ENCODE measurements at places on chromosomes 4 and X. TPM values are rescaled to one million over a fixed set of nuclear protein-coding genes. Genes with fewer than 3 reads are reported as not detected.
A peak's percentile ranks its signal among the peaks of the same experiment; 100 is the strongest.

NDST3 gene
- total RNA-seq, result not detected

USP26 gene
- total RNA-seq, result not detected

MMRN1 gene
- total RNA-seq, result 12.5 TPM

SHISA3 gene
- total RNA-seq, result 6.8 TPM

SULT1B1 gene
- total RNA-seq, result 0.99 TPM

SLC10A3 gene
- 18.4 TPM for total RNA-seq

DNA sequence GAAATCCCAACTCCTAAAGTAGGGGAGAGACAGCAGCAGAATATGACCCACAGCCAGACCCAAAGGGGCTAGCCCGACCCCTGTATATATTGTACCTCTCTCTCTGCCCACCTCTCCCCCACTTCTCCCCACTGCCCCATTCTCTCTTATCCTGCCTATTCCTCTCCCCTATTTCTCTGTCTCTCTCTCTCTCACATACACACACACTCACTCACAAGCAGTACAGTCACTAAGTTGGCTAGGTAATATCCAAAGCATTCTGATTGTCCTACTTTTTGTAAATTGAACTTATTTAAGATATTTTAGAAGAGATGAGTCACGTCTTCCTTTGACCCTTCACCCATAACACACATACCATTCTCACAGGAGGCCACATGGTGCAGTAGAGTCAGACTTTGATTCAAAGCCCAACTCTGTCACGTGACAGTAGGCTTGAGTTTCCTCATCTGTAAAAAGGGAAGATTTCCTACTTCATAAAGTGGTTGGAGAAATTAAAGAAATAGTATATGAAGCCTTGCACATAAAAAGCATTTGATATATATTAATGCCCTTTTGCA lies 29.5 kb downstream of the SRPX2 start:
- no peak for DNase-seq

- no peak for DNase-seq
Measured at GRCh38 chr4:25937801-25938200, 23.8 kb downstream of the SMIM20 start.

DNA sequence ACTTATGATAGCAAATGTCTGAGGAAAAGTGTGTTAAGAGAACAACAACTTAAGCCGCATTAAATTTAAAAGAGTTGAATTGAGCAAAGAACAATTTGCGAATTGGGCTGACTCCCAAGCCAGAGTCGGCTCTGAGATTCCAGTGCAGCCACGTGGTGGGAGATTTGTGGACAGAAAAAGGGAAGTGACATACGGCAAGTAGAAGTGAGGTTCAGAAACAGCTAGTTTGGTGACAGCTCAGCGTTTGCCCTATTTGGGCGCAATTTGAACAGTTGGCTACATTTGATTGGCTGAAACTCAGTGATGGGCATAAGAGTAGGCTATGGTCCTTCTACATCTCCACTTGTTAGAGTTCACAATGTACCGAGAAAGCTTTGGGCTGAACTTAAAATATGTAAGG lies 124.0 kb downstream of the PRKX start:
- DNase-seq, result no peak

DNA sequence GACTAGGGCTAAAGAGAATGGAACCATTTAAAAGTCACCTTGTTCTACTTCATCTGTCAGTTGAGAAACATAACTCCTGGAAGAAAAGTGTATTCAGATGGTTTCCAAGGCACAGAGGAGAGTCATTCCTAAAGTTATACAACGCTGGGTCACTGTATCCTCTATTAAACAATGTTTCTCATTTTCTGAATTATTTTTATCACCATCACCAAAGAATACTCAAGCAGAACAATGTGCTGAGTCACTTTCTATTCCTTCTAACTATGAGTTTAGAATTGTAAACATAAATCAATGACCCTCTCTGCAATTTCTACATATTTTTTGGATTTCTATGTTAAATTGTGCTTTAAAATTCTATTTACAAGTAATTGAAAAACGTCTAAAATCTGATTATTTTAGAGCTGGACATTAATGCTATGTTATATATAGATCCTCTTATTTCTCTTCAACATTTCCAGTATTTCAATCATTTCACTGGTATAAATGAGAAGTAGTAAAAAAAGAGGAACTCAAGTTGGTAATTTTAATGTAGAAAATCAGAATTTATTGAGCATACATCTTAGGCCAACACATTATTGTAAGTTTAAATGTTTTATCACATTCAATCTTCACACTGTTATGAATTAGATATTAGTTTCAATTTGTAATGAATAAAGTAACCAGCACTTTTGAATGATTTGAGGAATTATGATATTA lies 7.5 kb downstream of the DTHD1 start:
- DNase-seq, result no peak

DNA sequence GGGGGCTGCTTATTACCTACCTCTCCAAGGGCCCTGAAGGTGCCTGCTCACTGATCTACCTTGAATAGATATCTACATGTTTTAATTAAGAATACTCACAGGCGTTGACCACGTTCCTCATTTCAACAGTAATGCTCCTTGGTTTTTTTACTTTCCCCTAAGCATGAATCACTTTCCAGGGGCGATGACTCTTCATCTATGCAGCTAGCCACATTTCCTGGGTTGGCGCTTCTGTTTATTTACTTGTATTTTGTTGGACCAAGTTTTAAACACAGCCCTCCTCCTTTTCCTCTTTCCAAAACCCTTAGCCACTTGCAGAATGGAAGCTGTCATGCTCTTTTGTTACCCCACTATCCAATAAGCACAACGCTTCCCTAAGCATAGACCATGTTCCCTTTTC lies 50.8 kb downstream of the CBLL2 start:
- no peak for DNase-seq

DNA sequence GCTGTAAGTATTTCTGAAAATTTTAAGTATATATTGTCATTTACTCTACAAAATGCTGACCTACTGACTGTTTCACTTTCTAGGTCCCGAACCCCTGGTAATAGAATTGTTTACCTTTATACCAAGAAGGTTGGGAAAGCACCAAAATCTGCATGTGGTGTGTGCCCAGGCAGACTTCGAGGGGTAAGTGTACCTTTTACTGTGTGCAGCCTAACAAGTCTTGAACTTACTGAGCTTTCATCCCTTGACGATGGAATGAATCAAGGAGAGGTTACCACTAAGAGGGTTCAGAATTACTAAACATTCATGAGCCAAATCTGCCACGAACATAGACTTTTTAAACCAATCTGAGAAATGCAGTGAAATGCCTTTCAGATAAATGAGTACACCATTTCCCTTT lies 1.6 kb downstream of the RPL34 start:
- no peak for DNase-seq

GRCh38 chrX:56231537-56232090 lies 542 bp upstream of the KLF8 start:
- DNase-seq, result no peak

- DNase-seq, result no peak
Measured at GRCh38 chrX:121301356-121301755, 253.9 kb downstream of the GLUD2 start.

DNA sequence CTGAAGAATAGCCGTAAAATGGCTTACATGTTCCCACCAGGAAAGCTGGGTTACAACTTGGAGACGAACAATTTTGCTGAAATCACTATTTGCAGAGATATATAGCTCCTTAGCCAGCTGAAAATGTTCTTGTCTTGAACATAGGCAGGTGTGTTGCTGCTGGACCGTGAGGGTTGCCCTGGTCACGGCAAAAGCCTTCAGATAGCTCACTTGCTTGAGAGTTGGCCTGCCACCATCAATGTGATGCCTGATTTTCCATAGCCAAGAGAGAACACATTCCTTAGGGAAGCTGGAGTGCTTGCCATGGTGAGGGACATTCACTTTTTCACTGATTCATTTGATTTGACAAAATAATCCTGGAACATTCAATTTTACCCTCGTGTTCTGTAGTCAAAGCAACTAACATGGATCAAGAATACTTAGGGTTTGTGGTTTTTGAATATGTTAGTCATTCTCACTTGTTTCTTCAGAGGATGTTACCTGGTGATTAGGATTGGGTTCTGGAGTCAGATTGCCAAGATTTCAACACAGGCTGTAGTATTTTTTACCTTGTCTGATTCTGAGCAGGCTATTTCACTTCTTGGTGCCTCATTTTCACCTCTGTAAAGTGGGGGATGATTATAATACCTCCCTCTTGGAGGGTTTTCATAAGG lies 536.9 kb downstream of the RAPGEF2 start:
- no peak for DNase-seq

DNA sequence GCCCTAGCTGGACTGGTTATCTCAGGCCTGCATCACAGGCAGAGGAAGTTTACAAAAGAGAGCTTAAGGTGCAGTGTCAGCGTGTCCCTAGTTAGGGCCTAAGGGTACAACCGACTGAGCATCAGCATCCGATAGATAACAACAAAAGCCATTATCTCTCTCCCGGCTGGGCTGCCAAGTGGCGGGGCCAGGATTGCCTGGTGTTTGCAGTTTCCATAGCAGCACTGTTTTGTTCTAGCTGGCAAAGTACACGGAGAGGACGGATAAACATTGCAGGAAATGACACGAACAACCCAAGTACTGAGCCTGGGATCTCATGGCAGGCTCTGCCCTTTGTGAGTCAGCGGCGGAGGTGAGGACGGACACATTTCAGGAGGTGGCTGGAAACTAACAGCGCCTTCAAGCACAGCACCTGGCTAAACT lies 104.7 kb upstream of the NOCT start:
- DNase-seq, result peak; percentile 86

DNA sequence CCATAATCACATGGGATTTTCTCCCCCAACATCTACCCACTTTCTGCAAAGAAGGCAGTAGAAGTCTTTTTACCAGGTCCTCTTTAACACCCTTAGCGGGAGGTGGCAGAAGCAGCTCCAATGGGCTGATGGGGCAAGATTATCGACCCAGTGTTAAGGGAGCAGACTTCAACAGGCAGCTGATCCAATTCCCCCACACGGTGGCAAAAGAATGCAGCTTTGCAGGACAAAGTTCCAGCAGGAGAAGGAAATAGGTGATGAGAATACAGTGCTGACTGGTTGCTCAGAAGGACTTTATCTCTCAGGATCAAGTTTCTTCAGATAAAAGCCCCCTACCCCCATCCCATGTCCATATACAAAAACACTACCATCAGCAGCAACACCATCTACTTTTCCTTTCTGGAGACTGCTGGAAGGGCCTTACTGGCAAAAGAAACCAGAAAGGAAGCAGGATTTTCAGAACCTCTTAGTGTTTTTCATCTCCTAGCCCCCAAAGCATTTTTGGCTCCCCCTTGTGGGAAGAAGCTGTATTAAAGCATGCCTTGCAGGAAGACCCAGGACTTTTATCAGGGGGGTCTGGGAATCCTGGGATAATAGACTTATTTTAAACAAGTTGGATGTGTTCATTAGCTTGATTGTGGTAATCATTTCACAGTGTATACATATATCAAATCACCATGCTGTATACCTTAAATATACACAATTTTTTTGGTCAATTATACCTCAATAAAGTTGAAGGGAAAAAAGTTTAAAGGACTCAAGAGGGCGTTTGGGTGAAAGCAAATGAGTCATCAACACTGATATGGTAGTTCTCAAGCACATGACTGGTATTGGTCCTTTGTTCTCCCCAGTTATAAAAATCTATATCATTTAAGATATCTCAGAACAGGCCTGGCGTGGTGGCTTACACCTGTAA lies 146.4 kb downstream of the GPC3 start:
- no peak for DNase-seq

- DNase-seq, result no peak
Measured at GRCh38 chr4:80903020-80903419, 127.5 kb upstream of the BMP3 start.

- no peak for DNase-seq
Measured at GRCh38 chr4:176969011-176969410, 176.3 kb upstream of the VEGFC start.

GRCh38 chrX:3143043-3143799 lies 102.0 kb downstream of the ARSF start:
- DNase-seq, result no peak

- DNase-seq, result no peak
Measured at GRCh38 chr4:74032064-74032463, 6.4 kb downstream of the CXCL3 start.

DNA sequence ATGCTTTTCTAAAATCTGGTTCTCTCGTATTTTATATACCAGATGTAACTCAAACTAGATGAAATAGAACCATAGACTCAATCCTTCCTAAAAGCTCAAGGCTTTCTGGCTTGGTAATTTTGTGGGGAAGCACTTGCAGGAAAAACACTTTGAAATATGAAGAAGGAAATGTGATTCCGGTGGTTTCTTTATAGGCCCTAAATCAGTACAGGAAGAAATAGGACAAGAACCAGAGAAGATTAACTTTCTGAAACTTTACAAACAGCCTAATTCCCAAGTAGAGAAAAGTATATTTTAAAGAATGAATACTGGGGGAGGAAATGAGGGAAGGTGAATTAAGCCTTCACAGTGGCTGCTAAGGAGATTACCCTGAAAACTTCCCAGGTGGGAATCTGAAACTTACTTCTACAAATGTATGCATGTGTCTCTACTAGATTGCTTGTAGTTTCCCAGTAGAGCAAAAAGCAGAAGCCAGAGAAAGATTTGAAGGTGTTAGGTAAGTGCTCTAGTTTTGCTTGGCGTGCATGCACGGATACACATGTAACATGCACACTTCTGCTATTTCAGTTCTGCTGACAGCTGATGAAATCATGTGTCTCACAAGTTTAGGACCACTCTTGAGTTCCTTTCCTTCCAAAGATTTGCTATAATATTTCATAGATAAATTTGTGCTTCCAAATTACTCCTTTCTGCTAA lies 92.1 kb downstream of the AFF1 start:
- no peak for DNase-seq

GRCh38 chrX:35499071-35499862 lies 298.9 kb upstream of the MAGEB16 start:
- DNase-seq, result no peak

DNA sequence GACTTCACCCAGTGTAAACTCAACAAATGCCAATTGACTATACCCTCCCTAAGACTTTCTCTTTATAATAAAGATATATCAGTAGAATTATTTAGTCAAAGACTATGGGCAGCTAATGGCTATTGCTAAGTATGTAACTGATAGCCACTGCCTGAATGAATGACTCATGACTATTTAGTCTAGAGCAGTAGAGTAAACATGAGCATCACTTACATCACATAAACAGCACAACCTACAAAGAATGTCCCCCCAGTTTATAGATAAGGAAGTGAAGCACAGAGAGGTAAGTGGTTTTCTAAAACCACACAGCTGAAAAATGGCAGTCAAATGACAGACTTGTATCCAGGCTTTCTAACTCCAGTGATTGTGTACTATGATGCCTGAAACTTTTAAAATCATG lies 507.0 kb downstream of the PPARGC1A start:
- no peak for DNase-seq

DNA sequence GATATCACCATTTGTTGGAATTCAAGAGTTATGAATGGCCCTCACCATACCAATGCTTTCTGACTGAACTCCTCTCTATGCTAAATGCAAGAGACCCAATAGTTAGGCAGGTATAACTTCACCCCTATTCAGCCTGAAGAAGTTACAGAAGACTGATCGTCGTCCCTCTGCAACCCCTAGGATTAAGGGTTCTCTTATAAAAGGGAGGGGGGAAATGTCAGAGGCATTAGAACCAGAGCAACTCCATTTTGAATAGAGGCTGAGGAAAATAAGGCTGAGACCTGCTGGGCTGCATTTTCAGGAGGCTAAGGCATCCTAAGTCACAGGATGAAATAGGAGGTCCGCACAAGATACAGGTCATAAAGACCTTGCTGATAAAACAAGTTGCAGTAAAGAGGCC lies 494.3 kb downstream of the SPRY1 start:
- no peak for DNase-seq

GRCh38 chrX:40784516-40785151 lies 49.3 kb upstream of the MED14 start:
- DNase-seq, result no peak

Data from left cardiac atrium (tissue), 4 donors.